Lower leg skin (tissue), 4 donors: ENCODE measurements at places on chromosomes 7 and 10. TPM values are rescaled to one million over a fixed set of nuclear protein-coding genes. Genes with fewer than 3 reads are reported as not detected.

OR2A14 gene
- not detected for total RNA-seq

HOXA6 gene
- 15.4 TPM for total RNA-seq

ELOVL3 gene
- total RNA-seq: 106 TPM

CALHM3 gene
- total RNA-seq: not detected

DNA sequence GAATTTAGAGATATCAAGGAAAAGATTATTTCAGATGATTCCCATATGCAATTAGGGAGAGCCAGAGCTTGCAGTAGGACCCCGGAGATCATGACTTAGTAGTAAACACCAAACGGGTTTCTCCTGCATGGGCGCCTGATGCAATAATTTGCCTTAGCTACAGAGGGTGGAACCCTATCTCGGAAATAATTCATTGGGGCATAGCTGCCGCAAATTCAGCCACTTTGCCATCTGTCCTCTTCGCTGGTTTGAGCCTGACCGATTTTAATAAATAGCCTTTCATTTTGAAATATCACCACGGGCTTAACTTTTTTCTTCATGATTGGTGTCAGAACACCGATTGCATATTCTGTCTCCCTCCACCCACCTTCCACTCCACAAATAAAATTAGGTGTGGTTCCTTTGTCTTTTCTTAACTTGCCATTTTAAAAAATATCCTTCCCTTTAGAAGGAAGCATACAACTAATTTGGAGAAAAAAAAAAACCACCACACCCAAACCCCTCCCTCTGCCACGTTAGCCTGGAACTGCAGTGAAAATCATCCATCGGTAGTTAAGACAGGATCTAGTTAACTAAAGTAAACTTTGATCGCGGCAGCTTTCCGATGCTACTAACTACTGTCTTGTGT is 1.4 kb downstream of the GARS1 start:
- no peak for DNase-seq

DNA sequence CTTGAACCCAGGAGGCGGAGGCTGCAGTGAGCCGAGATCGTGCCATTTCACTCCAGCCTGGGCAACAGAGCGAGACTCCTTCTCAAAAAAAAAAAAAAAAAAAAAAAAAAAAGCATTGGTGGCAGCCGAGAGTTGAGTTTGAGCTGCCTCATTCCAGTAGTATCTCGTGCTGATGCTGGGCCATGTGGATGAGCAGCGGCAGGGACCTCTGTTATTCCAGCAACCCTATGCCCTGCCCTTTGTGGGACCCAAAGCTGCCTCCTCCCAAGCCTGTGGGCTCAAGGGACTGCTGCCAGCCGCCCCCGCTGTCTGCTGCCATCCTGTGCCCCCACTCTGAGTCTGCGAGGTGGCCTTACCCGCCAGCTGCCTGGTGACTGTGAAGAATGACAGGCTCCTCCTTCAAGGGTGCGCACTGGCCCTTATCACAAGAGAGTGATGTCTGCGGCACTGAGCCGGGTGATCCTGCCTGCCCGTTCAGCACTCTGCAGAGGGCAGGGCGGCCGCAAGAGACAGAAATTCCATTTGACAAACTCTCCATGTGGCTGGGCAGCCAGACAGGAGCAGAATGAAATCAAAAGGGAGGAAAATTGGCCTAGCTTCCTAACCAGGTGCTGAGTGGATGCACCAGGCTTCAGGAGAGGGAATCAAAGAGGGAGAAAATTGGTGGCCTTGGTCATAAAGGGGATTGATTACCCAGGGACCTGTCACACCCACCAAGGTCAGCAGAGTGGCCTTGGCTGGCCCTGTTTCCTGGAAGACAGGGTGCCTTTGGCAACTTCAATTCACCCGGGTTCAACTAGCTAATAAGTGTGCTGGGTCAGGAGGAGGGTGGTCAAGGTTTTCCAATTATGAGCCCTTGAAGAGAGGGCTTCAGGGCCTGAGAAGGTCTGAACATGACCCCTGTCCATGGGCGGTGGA is 65.3 kb upstream of the ZMIZ1 start:
- DNase-seq: no peak

DNA sequence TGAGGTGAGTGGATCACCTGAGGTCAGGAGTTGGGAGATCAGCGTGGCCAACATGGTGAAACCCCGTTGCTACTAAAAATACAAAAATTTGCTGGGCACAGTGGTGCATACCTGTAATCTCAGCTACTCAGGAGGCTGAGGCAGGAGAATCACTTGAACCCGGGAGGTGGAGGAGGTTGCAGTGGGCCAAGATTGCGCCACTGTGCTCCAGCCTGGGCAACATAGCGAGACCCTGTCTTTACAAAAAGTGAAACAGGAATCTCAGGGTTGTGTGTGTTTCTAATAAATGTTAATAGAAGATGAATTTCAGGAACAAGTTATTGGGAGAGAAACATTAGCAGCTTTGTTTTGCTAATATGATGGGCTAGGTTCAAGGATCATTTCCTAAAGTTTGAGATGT is 19.9 kb downstream of the PPP2R2D start:
- DNase-seq: no peak
